ENCODE measurements at places on chromosomes 11 and 22.

- DNase-seq = no peak
Observed at GRCh38 chr22:39039306-39040126, 1.1 kb upstream of the APOBEC3F start.

DNA sequence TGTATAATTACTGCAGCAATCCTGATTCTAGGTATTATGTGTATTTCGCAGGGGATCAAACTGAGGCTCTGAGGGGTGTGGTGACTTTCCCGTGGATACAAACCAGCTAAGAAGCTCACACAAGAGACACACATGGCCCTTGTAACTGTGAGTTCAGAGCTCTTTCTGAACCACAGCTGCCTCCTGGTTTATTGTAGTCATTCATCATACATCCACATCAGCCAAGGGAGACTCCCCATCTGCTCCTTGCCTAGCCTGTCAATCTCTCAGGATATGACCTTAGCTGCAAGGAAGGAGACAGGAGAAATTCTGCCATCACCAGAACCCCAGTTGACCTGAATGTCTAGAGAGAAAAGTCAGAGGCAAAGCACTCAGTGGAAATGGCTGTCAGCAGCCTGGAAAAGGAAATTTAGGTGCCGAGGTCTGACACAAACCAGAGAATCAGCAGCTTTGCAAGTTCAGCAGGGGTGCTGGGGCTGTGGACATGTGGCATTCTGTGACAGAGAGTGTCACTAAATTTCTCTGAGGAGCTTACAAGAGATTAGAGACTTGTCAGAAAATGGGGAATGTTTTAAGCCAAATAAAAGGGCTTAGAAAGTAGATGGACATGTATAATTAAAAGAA lies 209.5 kb downstream of the AASDHPPT start:
- DNase-seq = no peak

DNA sequence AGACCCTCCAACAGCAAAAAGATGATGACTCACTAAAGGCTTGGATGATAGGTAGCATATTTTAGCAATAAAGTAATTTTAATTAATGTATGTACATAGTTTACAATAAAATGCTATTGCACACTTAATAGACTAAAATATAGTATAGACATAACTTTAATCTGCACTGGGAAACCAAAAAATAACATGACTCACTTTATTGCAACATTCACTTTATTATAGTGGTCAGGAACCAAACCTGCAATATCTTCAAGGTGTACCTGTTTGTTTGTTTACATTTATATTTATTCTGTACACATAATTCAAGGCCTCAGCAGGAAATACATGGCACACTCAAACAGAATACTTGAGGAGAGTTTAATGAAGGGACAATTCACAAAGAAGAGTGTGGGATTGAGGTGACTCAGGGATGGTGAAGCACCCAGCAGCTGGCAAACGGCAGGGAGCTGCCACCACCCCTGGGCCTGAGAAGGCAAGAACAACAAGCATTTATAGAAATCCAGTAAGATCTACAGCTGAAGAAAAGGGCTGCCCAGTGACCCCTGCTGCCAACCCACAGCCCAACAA lies 51.5 kb upstream of the POU2AF2 start:
- DNase-seq = no peak

DNA sequence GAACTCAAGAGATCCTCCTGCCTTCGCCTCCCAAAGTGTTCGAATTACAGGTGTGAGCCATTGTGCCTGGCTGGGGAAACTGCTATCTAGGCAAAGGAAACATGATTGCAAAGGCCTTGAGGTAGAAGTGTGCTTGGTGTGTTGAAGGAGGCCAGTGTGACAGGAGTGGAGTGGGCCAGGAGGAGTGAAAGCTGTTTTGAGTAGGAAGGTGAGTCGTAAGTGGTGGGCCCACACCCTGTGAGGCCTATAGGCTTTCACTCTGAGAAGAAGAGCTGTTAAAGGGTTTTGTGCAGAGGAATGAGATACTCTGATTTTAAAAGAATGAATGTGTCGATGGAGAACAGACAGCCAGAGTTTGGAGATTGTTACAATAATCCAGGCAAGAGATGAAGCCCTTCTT lies 43.4 kb downstream of the WEE1 start:
- no peak for DNase-seq

DNA sequence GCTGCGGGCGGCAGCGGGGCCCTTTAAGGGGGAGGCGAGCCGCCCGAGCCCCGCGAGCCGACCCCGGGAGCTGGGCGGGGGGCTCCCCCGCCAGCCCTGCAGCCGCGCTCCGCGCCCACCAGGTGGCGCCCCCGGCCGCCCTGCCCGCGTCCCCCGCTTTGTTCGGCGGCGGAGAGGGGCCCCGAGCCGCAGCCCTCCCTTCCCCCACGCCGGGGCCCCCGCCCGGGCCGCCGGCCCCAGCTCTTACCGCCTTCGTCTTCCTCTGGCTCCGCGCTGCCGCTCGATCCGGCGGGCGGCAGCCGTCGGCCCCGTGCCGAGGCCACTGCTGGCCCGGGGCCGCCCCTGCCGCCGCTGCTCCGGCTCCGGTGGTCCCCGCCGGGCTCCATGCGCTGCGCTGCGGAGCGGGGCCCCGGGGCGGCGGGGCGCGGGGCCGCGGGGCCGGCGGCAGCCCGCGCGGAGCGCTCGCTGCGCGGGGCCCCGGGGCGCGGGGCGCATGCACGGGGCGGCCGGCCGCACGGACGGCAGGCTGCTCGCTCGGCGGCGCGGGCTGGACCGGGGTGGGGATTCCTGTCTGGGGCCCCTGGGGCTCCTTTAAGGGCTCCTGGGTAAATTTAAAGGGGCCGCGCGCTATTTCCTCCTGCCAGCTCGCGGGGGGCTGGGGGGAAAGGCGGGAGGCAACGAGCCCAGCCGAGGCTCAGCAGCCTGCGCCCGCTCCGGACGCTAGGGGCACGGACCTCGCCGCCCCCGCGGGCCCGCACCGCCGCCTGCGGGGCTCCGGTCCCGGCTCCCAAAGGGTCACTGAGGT lies at the start of gene ZFTA:
Gene ZFTA (minus strand): TSS at position 539 of the 805 bp plus-strand sequence. CDS start 153 bp downstream, at position 386.
- DNase-seq = peak; percentile 54

GRCh38 chr11:28140689-28141455 lies 32.7 kb downstream of the METTL15 start:
- no peak for DNase-seq

Measured in activated T-cell treated with anti-CD3 and anti-CD28 coated beads for 4 hours (primary cell).